ENCODE measurements at places on chromosomes 4 and X.

DNA sequence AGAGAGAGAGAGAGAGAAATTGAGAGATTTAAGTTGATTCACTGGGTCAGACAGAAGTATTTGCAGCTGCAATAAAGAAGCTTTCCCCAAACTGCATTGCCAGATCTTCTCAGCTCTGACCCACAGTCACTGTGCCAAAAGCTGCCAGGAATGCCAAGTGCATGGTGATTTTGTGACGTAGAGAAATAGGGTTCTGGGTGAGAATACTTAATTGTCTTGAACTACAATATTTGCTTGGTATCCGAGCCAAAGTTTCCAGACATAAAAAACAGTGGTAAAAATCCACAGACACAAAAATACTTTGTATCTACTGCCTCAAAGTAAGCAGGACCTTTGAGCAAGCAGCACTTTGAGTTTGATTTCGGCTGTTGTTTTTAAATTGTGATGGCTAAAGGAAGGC lies 331.1 kb downstream of the GRID2 start:
- DNase-seq, result no peak

- DNase-seq, result no peak
These were observed 201.9 kb upstream of the MAMLD1 start for GRCh38 chrX:150161193-150161592.

DNA sequence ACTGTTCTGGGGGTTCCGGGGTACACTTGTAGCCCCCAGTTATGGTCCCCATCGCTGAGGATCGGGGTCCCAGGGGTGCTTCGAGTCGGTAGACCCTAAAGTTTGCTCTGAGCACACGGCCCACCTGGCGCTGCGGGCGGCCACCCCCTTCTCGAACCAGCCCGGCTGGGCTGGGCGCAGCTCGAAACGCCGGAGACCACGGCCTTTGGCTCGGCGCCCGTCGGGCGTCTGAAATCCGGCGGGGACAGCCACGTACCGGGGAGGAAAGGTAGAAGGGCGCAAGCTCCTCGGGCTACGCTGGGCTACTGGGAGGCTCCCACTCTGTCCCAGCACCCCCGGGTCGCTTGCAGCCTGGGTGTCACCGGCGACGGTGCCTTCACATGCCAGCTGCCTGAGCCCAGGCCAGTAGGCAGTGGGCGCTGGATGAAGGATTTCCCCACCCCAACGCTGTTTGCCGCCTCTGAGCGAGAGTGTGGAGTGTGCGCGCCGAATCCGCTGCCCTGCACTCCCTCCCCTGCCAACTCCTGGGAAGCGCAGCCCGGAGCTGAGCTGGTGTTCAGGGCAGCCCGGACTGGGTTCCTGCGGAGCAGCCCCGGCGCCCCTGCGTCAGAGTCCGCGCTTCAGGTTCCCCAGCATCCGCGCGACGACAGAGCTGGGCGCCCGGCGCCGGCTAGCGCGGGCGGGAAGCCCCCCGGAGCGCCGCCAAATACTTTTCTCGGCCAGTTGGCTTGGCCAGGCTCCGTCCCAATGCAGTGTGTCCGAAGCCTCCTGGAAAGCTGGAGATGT lies 637 bp downstream of the MAMLD1 start:
- DNase-seq, result no peak

DNA sequence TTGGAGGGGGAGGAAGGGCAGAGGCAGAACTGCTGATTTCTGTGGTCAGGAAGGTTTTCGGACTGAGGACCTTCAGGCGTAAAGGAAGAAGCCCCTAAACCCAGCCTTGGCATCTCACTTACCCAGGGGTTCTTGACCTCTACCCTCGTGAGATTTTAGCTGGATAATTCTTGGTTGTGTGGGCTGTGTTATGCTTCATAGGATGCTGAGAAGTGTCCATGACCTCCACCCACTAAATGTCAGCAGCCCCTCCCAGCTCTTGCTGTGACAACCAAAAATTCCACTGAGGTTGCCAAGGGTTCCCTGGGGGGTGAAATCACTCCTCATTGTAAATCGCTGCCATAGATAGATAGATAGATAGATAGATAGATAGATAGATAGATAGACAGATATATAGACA lies 5.8 kb upstream of the CRLF2 start:
- DNase-seq, result no peak

- no peak for DNase-seq
These were observed 1.8 kb upstream of the CUL4B start for GRCh38 chrX:120562569-120562926.

DNA sequence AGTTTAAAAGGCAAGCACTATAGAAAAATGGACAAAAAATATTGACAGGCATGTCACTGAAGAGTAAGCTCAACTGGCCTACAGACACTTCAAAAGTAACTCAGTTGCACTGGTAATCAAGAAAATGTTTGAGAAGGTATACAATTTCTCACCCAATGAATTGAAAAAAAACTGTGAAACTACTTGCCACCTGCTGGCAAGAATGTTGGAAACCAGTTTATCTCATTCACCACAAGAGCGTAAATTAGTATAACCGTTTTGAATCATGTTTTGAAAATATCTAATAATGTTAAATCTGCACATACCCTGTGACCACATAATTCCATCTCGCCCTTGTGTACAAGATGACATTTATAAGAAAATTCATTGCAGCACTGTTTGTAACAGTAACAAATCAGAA lies 31.7 kb downstream of the TXK start:
- DNase-seq, result no peak

DNA sequence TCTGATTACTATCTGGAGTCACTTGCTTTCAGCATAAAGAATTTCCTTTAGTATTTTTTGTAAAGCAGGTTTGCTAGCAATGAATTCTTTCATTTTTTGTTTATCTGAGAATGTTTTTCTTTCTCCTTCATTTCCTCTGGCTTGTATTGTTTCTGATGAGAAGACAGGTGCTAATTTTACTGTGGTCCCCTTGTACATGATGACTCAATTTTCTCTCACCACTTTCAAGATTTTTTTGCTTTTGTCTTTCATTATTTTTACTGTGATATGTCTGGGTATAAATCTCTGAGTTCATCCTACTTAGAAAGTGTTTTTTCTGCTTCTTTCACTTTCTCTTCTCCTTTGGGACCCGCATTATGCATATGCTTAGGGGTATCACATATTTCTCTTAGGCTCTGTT lies 62.6 kb downstream of the PKD2 start:
- no peak for DNase-seq

DNA sequence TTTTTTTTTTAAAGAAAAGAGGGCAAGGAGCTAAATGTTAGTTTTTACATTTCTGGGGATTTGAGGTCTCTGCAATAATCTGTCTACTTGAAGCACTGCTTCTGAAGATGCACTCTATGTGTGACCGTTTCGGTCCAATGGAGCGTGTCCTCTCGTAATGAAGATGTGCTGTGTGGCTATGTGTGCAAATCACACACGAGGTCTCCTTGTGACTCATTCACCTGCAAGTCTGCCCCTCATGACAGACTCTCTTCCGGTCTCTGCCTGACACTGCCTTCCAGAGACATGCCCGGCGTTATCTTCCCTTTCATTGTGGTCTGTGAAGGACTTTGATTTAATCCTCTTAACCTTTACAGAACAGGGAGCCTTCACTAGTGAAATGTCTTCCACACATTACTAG lies 84.3 kb downstream of the TRAM1L1 start:
- DNase-seq, result no peak

- no peak for DNase-seq
These were observed 101.5 kb downstream of the PRDM5 start for GRCh38 chr4:120821029-120821428.

- DNase-seq, result no peak
These were observed 5.1 kb downstream of the PIGG start for GRCh38 chr4:504076-504475.

GRCh38 chr4:110467400-110467799 lies 8.6 kb upstream of the ENPEP start:
- no peak for DNase-seq

DNA sequence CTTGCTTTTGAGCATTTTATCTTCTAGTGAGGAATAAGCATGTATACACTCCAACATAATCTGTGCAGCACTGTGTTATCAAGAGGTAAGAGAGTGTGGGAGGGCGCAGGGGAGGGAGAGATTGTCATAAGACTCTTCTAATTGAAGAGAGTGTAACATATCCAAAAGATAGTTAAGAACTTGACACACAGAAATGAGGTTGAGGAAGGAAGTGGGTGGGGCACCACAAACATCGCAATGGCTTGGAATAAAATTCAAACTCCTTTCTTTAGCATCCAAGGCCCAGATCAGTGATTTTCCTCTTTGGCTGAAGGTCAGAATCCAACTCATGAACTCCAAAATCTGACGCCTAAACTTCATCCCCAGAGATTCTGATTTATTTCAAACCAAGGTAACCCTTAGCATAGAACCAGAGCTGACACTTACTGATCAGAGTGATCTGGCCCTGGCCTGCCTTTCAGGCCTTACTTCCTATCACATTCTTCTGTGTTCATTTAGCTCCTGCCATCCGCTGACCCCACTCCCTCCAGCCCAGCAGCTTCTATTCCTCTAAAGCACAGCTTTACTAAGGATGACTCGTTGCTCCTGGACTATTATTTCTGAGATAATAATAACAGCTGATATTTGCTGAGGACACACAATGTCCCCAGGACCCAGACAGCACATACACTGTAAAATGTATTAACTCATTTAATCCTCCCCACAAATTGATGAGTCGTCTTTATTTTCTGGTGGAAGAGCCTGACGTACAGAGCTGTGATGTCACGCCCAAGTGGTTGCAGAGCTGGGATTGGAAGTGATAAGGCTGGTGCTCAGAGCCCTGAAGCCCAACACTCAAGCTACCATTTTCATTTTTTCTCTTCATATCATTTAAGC lies 10.6 kb upstream of the CTSO start:
- DNase-seq, result no peak

DNA sequence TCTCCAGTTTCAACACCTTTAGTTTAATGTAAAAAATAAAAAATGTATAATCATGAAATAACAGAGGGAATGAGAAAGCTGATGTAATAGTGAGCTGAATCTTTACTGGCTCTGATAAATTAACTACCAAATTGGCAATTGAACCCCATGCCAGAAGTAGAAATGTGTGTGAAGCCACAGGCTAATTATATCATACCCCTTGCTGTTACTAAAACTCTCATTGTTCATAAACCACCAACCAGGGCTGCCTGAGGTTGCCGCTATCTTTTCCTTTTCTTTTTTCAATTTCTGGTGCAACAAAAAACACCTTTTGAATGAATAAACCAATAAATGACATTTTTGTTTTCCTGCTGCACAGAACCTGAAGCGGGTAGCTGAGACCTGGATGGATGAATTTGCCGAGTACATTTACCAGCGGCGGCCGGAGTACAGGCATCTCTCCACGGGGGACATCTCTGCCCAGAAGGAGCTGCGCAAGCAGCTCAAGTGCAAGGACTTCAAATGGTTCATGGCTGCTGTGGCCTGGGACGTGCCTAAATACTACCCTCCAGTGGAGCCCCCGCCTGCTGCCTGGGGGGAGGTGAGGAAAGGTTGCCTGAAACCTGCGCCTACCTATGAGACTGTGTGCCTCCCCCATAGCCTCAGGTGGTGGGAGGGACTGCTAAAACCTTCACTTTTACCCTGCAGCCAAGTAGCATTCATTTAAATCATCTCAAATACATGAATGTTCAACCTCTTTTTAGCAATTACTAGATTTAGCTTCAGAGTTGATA lies 216.7 kb upstream of the GALNT7 start:
- DNase-seq, result no peak

GRCh38 chr4:154205471-154205870 lies 286.1 kb downstream of the DCHS2 start:
- DNase-seq, result no peak

DNA sequence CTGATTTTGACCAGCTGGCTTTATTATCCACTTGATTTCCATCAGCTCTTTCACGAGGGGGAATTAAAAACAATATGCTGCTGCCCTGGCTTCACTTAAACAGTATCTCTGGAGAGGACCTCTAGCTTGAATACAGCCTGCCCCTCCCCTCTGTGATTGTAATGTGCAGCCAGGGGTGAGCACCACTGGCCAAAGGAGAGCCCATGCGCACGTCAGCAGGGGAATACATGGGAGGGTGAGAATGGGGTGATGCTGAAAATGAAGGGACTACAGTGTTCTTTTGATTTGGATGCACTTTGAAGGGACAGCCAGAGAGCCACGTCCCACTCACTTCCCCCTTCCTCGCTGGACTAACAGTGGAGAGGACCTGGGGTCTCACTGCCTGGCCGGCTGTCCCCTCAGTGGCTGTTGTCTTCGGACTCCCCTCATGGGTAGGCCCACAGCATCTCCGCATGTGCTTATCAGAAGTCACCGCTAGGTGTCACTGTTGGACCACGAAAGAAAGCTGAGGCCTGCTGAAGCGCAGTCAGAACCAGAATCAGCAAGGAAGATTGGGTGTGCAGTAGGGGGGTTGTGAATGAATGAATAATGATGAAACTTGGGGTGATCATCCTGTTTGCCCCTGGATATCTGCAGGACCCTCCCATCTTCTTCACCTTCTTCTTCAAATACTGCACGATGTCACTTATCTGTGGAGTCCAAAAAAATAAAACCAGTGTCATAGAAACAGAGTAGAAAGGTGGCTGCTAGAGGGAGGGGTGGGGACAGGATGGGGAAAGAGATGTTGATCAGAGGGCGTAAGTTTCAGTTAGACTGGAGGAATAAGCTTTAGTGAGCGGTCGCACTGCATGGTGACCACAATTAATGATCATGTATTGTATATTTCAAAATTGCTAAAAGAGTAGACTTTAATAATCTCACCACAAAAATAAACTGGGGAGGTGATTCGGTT lies 32.8 kb downstream of the CLCN4 start:
- DNase-seq, result no peak

- DNase-seq, result no peak
These were observed 241.3 kb downstream of the NR3C2 start for GRCh38 chr4:148200960-148201359.

- DNase-seq, result no peak
These were observed 173.8 kb upstream of the RAI2 start for GRCh38 chrX:18034945-18035344.

DNA sequence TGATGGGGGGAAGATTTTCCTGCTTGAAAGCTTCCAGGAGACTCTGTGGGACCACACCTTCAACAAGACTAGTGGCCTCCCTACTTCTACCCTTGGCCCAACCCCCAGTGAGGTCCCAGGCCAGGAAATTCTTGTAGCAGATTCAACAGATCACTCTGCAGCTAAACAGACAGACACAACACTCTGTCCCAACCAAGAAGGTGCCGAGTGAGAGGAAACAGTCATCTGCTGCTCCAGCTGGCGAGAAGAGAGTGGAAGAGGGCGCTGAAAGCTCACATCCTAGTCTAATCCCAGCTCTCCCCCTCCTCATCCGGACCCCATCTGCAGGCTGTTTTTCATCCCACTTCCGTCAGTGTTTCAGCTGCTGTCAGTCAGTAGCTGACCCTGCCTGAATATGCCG lies 63.4 kb downstream of the CHRDL1 start:
- no peak for DNase-seq

DNA sequence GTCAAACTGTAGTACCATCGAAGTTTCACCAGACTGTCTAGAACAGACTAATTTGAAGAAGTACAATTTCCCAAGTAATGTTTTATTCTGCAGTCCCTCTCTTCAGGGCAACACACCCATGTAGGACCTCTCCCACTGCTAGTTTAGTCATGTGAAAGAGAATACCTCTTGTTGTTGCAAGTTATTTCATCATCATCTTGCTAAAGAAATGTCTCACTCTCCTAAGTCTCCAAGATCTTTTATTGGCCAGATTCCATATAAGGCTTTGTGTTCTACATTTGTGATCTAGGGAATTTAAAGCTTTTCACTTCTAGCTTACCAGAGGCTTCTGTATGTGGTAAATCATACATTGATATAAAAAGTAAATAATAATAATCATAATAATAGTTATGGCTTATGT lies 745.3 kb upstream of the MAGEB2 start:
- no peak for DNase-seq

All from cortex of kidney (tissue), 1 donor.